ENCODE measurements at places on chromosomes 11 and 22. TPM values are rescaled to one million over a fixed set of nuclear protein-coding genes. Genes with fewer than 3 reads are reported as not detected.

YWHAH gene
- 53.1 TPM for total RNA-seq

TRIM48 gene
- not detected for total RNA-seq

IL17REL gene
- not detected for total RNA-seq

OSBP2 gene
- 3.2 TPM for total RNA-seq

MS4A15 gene
- total RNA-seq, result not detected

RFPL2 gene
- total RNA-seq, result not detected

VSIG10L2 gene
- 0.20 TPM for total RNA-seq

OR8A1 gene
- total RNA-seq, result not detected

NOX4 gene
- 5.0 TPM for total RNA-seq

RRP7A gene
- 42.3 TPM for total RNA-seq

ZP1 gene
- total RNA-seq, result not detected

CDCA5 gene
- total RNA-seq, result 1.3 TPM

TCN1 gene
- total RNA-seq, result not detected

HTR3A gene
- not detected for total RNA-seq
